ENCODE measurements at places on chromosomes 1 and 21.

DNA sequence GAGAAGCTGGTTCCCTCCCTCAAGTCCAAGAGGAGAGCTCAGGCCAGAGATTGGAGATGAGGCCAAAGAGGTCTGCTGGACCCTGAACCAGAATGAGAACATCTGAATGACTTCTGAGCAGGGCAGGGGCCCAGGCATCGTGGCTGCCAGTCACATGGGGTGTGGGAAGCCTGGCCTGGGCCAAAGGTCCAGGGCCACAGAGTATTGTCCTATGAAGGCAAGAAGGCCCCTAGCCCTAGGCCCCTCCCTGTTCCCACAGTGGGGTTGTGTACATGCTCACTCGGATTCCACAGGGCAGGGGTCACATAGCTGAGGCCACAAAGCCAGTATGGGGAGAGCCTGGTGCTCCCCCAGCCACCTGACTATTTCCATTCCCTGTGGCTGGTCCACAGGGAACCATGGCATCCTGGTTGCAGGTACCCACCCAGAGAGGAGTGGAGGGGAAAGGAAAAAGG, 18.5 kb upstream of the SLC1A7 start:
- DNase-seq = no peak

DNA sequence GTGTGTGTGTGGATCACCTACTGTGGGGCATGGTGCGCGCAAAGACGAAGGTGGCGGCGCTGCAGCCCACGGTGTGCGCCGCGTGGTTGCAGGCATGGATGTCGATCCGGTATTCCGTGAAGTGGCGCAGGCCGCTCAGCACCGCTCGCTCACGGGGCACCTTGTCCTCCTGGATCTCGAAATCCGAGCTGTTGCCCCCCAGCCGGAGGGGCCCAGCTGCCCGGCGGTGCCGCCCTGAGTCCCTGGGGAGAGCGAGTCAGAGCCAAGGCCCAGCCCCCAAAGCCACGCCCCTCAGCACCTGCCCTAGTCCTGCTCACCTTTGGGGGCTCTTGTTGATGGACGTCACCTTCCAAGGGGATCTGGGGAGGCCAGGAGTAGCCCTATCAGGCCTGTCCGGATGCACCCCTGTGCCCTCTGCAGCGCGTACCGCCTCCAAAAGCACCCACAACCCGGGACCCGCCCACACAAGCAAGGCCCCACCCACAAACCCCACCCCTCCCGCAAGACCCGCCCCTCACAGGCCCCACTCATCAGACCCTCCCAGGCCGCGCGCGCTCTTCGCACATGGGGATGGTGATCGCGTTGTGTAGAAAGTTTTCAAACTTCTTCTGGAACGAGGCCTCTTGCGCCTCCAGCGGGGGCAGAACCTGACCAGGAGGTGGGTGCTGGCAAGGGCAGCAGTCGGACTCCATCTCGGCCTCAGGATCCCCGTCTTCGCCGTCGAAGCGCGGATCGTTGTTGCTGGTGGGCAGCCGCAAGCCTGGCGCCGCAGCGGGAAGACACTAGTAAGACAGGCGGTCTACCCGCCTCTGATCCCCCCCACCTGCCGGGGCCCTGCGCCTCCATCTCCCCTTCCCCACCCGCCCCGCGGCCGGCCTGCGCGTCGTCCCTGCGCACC, 13.6 kb downstream of the INSRR start:
- peak; percentile 26 for DNase-seq

DNA sequence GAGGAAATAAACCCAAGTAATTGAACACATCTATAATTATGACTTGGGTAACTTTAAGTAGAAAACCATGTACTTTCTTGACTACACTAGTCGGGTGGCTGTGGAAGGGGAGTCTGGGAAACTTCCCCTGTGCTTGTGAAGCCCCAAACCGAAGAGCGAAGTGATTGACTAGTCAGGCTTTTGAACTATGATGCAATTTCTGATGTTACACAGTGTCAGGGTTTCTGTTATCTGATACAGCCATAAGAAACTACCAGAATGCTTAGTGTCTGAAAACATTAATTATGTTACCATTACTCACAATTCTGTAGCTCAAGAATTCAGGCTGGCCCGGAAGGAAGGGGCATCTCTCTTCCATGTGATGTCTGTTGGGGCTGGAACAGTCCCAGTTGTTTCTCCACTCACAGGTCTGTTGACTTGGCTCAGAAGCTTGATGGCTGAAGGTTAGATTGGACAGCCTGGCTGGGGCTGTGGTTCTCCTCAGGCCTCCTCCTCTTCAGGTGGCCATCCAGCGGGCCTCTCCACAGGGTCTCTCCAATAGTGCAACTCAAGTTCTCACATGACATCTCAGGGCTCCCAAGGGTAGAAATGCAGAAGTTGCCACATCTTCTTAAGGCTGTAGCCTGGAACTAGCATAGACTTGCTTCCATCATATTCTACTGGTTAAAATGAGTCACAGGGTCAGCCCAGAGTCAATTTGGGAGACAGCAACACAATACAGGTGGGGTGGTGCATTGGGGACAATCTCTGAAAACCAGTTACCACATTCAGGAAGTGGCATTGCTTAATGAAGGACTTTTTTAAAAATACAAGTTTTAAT, 8.3 kb upstream of the C8B start:
- DNase-seq = no peak

DNA sequence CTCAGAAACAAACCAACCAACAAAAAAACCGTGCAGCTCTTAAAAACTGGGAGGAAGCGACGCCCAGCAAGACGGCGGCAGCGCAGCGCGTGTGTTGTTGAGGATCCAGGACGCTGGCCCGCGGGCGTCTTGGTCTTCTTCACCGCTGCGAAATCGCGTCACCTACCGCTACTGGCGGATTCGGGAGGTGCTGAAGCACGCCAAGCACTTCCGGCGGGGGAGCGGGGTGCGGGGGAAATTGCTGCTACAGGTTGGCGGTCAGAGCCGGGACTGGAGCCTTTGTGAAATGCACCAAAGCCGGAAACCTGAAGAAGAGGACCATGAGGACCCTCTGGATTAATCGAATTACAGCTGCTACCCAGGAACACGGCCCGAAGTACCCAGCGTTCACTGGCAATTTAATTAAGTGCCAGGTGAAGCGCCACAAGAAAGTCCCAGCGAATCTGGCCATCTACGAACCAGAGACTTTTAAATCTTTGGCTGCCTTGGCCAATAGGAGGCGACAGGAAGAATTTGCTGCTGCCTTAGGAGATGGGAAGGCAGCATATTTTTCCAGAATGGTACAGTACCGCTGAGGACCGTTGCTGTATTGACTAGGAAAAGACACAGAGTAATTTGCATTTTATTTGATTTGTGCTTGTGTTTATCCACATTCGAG, 11.9 kb upstream of the RIPPLY3 start:
- DNase-seq = peak; percentile 52

DNA sequence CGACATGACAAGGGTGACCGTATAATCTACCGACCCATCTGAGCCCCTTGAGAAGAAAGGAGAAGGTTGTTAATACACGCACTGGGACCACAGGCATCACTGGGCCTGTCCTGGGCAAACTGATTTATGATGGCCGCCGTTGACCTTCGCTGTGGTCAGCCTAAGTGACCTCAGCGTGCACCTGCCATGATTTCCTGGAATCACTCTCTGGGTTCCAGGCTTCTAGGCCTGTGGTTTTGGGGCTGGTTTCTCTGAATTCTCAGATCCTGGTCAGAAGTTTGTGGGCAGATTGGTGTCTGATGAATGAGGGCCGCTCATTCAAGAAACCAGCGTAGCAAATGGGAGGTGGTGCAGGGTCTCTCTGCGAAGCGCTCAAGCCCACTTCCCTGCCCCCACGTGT, 64.0 kb downstream of the SIK1 start:
- DNase-seq = no peak

- DNase-seq = no peak
Measured at GRCh38 chr1:31445951-31446350, 32.9 kb downstream of the SERINC2 start.

DNA sequence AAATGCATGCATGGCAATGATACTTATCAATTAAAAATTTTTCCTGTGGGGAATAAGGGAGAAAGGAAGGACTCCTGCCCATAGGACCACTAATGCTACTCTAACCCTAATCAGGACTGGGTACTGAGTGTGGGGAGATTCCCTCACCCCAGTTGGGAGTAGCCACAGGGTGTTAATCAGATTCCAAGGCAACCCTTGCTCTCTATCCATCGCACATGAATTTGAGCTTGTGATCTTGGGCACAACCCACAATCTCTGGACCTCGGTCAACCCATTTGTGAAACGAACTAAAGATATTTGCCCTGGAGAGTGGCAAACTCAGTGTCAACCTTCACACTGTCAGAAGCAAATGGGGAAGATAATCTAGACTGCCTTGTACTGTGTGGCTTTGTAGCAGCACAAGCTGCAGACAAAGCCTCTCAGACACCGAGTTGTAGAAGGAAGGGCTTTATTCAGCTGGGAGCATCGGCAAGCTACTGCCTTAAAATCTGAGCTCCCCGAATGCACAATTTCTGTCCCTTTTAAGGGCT, 69.5 kb downstream of the SERINC2 start:
- no peak for DNase-seq

- DNase-seq = no peak
Measured at GRCh38 chr1:45329445-45329844, 2.8 kb downstream of the HPDL start.

- DNase-seq = no peak
Measured at GRCh38 chr1:235060607-235061470, 67.8 kb downstream of the TOMM20 start.

DNA sequence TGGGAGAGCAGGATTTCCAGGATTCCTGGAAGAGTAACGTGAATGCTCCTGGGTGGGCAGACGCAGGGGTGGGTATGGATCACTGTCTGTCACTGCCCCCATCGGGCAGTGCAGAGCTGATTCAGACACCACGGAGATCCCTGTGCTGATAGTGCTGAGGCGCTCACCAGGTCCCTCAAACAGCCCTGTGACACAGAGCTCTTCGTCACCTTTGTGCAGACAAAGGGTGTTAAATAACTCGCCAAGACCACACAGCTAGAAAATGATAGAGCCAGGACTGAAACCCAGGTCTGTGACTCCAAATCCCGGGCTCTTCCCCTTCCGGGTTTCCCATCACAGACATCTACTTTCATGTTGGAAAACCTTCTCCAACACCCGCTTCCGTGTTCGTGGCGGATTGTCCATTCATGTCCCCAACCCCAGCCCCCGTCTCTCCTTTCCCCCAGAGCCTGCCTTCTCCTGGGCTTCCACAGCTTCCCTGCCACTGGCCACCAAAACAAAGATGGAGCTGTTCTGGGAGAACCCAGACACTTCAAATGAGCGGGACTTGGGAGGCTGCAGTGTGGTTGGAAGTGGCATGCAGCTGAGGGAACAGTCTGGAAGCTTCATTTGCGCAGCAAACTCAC, 2.6 kb downstream of the EFHD2 start:
- DNase-seq = peak; percentile 62

DNA sequence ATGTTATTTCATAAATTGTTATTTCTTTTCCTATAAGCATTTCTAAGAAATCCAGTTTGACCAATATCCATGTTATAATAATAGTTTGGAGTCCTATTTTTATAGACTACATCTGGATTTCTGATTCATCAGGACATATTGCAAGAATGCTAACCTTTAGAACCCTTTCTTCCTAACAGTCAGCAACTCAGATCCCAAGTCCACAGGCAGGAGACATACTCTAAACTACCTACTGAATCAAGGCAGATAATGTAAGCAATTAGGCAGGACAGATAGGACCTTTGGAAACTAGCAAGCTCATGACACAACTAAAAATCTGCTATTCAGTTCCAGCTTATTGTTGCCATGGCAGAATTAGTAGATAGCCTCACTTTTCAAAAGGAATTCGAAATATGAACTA, 104.1 kb downstream of the DENND1B start:
- DNase-seq = no peak

DNA sequence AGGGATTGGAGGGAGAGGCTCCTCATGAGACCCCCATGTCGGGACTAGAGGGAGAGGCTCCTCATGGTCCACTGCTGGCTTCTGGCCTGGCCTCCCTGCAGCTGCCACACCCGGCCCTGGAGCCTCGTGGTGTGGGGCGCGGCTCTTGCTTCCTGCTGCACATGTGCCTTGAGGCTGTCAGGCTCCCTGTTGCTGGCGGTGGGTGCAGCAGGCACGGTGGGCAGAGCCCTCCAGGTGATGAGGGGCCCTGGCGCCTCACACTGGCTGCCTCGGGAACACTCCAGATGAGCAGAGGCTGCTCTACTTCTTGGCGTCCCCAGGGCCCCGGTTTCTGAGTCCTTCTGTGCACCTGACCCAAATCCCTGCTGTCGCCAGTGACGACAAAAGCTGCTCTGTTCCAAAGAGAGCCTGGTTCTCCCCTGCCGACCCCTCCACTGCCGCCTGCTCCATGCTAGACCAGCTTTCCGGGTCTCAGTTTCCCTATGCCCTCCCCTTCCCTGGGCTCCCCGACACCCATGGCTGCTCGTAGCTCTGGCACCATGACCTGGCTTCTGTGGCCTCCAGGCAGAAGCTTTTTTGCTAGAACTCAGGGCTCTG, 9.7 kb upstream of the ATAD3B start:
- DNase-seq = no peak

GRCh38 chr1:94335447-94335846, 82.7 kb upstream of the ABCD3 start:
- DNase-seq = no peak

- peak; percentile 9 for DNase-seq
Measured at GRCh38 chr1:244049162-244050013, 1.7 kb upstream of the ZBTB18 start.

- no peak for DNase-seq
Measured at GRCh38 chr1:156754219-156754618, 2.7 kb upstream of the HDGF start.

GRCh38 chr1:218163371-218163770, 121.7 kb upstream of the RRP15 start:
- no peak for DNase-seq

DNA sequence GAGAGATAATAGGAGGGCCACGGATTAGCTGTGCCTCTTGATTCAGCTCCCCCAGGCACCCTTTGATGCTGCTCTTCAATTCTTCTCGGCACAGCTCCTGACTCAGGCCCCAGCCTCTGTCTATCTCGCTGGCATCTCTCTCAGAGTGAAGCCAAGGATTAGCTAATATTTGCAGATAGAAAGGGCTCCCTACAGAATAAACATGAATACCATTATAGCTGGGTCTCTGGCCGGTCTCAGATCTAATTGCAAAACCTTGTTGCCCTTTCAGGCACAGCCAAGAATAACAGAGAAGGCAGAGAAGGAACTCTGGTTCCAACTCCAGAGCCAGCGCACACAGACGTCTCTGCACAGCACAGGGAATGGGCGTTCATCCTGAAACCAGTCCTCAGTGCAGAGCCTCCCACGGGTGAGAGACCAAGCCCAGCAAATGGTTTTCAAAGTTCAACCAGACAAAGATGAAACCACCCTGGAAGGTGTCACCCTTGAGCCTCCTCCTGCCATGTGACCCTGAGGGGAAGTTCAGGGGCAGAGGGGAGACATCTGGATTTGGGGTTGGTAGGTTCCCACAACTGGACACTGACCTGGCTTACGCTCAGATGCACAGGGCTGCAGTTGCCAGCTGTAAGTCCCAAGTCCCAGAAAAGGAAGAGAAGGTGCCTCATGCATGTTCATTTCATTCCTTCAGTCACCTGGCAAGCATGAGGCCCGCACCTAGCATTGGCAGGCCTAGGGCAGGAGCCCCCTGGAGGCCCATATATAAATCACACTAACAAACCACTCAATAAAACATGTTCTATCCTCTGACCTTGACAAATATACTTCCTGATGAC, 394.0 kb downstream of the NPHP4 start:
- DNase-seq = no peak

GRCh38 chr21:46213620-46214286, 14.8 kb downstream of the LSS start:
- no peak for DNase-seq

GRCh38 chr21:45867041-45867666, 114.4 kb upstream of the COL6A1 start:
- no peak for DNase-seq

GRCh38 chr1:3904006-3904842, 4.2 kb upstream of the C1orf174 start:
- no peak for DNase-seq

Measured in stimulated activated CD4-positive, alpha-beta T cell treated with anti-CD3 and anti-CD28 coated beads, Interleukin-1b, Interleukin-23, amount 100 ng/mL, for 48 hours (primary cell).